ENCODE measurements at places on chromosomes 2 and 18.

GRCh38 chr18:23929362-23929930 is 85.1 kb upstream of the TTC39C start:
- no peak for DNase-seq

DNA sequence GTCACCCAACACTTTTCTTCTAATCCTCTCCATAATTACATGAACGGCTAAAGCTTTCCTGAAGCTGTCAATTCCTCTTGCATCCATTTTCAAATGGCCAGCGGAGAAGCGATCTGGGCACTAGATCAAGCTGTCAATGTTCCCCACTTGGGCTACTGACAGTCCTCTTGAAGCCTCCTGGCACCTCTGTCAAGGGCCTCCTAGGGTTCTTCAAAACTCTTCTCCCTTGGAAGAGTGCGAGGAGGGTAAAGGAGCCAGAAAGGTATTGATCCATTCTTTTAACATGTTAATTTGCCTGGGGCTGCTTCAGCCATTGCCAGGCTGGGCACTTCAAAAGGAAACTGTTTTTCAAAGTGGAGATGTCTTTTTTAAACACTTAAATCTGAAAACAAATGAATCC is 19.8 kb downstream of the EPHA4 start:
- no peak for DNase-seq

DNA sequence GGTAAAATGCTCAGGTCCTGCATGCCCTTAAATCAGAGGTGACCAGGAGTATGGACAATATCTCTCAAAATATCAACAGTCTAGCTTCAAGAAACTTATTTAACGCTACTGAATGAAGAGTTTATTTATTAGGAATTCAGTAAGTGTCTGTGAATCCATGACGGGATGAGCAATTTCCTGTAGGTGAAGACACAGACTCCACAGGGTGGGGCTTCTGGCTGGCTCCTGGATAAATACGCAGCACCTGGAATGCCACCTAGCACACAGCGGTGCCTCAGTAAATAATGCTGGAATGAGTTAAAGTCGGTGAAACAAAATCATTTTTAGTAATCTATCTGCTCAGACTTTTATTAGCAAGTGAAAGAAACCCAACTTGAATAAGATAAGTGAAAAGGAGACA is 29.4 kb upstream of the MBP start:
- no peak for DNase-seq

DNA sequence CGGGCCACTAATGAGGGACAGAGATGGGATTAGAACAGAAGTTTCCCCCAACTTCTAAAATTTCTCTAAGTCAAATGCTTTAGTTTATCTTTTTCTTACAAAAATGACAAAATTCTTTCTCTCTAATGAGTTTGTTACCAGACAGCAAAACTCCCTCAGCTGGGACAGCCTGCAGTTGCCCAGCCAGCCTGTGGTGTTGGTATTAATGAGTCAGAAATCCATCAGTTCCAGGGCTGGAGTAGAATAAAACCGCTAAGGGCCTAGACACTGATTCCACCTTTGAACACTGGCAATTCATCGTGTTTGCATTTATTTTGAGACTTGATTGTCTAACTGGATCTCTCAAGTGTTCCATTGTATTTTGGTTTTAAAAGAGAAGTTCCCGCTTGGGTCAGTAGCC is 38.3 kb upstream of the SMAD2 start:
- DNase-seq = no peak

DNA sequence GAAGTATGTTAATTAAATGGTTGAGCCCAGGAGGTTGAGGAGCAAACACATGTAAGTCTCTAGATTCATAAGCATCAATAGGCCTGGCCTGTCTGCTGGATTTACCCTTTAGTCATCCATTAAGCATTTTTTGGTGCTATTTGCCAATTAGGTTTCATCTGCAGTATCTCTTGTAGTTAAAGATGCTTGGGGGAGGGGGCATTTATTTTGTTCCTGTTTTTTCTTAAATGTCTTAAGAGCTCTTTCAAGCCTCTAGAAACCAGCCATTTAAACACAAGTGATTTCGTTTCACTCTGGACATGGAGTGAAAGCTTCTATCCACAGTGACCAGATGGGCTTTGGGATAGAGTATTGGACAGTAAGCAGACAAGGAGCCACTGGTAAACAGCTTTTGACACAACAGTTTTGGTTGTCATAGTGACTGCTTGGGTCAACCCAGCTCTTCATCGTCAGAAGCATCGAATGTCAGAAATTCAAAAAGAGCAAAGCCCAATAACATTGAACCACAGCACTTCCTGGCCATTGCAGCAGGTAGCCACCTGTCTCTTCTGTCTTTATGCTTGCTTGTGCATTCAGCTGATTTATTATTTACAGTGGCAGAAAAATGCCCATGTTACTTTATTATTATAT is 4.9 kb downstream of the QPCT start:
- DNase-seq = no peak

DNA sequence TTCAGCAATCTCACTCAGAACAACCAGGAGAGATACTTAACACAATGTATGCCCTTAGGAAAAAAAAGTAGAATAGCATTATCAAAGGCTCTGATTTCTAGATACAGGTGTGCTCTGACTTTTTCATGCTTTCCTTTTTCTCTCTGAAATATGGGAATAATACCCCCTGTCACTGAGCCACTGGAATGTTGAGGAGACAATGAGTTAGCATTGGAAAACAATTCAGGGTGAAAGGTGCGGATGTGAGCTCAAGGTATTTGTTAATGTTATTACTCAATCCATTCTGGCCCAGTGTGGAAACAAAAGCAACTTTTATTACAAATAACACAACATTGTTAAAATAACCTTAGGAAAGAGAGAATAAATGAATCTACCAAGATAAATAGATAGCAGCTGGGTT is 228.0 kb downstream of the IKZF2 start:
- no peak for DNase-seq

GRCh38 chr2:238308177-238308576 is 12.1 kb upstream of the TRAF3IP1 start:
- DNase-seq = no peak

DNA sequence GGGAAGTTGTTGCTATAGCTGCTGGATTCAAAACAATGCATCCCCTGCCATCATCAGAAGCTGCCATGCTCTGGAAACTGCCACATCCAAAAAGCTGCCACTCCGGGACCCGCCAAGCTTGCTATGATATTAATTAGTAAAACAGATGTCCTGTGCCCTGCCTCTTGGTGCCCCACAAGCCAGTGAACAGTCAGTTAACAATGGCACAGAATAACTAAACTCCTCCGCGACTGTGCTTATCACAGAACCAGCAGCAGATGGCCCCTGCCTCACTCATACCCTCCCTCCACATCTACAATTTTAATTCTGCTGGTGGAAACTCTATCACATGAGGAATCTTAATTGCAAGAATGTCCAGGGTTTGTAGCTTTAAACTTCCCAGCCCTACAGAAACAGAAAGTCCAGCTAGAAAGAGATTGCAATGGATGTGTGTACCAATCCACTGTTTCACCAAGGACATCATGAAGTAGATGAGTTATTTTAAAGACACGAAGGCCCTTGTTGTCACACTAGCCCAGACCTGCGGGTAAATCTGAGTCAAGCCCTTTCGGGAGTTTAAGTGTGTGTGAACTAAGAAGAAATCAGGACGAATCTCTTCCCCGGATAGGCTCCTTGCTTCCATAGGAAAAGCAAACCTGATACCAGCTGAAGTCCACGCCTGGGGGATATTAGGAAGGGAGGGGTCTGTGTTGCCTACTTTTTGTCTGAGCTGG is 7.4 kb upstream of the ACYP2 start:
- no peak for DNase-seq

- no peak for DNase-seq
Measured at GRCh38 chr2:178111743-178112142, 494 bp upstream of the RBM45 start.

GRCh38 chr18:32701313-32701712 is 71.5 kb downstream of the KLHL14 start:
- DNase-seq = no peak

DNA sequence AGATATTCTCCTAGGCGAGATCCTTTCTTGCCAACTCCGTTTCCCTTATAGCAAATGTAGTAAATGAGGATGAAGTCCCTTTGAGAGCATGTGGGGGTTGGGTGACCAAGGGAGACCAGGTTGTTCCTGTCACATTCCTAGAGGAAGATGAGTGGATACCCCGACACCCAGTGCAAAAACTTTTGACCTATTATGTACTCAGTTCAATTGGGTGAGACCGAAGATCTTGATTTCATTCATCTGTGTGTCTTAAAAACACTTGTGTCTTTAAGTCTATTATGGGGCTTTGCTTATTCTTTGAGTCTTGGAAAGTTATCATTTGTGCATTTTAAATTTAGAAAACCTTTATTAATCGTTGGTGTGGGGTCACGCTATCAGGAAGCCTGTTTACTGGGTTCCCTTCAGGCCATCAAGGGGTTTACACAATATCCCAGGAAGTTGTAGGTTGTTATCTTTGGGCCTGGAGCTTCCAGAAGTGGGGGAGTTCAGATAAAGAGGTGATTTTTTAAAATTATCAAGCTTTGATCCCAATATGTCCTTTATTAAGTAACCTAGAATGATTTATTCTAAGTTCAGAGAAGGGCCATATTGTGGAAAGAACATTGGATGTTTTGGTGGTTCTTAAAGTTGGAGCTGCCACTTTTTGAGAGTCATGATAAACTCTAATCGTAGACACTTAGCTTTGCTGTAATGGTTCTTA is 2.8 kb downstream of the RHOB start:
- DNase-seq = no peak

GRCh38 chr2:177355874-177356273 is 36.7 kb upstream of the AGPS start:
- DNase-seq = no peak

- peak; percentile 63 for DNase-seq
Measured at GRCh38 chr2:230007931-230008707, 60.6 kb downstream of the SLC16A14 start.

DNA sequence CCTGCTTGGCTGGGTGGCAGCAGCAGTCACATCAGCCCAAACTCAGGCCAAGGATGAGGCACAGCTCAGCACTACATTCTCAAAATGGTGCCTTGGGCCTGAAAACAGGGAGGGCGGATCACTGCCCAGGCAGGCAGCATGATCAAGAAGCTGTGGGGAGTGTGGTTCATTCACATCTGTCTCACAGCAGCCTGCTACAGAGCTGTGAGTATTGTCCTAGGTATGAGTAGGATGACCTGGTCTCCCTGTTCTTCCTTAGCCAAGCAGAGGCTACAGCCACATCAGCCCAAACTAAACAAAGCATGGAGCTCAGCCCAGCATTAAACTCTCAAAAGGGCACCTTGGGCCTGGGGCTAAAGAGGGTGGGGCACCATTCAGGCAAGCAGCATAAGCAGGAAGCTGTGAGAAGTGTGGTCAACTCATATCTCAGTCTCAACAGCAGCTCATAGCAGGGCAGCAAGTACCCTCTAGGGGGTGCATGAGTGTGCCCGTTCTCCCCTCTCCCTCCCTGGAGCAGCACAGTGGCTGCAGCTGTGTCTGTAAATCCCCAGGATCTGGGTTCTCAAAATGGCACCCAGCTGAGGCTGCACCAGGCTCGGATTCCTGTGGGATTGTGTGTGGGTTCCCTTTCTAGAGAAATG is 139.6 kb downstream of the TRABD2A start:
- peak; percentile 25 for DNase-seq

Measured in GM10248 (cell line).